ENCODE measurements at places on chromosomes 16 and 17.
A peak's percentile ranks its signal among the peaks of the same experiment; 100 is the strongest.

DNA sequence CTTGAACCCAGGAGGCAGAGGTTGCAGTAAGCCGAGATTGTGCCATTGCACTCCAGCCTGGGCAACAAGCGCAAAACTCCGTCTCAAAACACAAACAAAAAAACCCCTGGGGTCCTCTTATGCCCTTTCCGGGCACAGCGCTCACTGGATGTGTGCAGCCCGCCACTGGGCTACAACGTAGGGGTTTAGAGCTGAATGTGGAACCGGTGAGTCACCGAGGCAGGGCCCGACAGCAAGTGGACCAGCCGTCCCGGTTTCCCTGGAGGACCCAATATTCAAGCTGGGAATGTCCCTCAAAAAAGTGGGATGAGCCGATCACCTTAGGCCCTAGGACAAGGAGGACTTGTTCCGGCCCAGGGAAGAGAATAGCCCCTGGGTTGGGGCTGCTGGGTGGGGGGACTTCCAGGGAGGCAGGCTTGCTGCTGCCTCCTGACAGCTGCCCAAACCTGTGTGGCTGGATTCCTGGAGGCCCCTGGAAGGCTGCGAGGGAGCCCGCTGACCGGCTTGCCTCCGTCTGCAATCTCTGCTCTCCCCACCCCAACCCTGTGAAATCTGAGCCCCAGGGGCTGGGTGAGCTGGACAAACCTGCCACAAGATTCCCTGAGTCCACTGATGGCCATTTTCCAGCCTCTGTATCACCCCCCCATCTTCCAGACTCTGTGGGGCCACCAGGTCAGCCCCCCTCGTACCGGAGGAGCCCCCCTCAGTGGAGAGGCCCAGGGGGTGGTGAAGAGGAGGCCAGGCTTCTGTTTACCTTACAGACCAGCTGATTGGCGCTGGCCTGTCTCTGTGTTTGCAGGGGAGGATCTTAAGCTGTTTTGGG lies 2.9 kb upstream of the CLDN9 start:
- DNase-seq: no peak

- DNase-seq: no peak
Observed at GRCh38 chr16:12094537-12095265, 118.2 kb downstream of the SNX29 start.

GRCh38 chr16:17277981-17278381 lies 192.8 kb downstream of the XYLT1 start:
- DNase-seq: no peak

DNA sequence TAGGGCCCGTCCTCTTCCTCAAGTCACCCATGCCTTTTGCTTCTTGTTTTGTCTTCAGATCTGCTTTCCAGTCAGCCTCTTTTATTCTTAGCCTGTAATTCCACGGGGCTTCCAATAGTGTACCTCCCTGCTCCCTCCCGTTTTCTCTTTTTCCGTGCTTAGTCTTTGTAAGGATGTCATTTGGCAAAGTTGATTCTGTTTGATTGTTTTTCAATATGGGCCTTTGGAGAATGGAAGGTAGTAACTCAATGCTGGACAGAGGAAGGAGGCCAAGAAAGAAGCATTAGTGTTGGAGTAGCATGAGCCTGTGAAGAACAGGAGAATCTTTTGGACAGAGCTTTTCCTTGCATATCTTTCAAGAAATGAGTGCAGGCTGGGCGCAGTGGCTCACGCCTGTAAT lies 6.5 kb downstream of the WWP2 start:
- DNase-seq: no peak

DNA sequence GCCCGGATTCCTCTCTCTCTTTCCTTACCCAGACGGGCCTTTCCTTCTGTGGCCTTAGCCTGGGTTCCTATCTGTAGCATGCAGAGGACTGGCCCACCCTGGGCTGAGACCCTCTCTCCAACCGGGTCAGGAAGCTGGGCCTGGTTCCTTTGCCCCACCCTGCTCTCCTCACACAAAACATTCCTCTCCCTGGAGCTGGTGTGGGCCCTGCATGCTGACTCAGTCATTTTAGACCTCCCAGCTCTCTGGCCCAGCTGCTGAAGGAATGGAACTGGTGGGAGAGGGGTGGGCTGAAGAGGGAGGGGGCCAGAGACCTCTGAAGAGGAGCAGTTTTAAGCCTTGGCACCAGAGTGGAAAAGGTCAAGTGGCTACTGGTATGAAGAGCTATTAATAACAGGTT lies 957 bp downstream of the MYL4 start:
- no peak for DNase-seq

DNA sequence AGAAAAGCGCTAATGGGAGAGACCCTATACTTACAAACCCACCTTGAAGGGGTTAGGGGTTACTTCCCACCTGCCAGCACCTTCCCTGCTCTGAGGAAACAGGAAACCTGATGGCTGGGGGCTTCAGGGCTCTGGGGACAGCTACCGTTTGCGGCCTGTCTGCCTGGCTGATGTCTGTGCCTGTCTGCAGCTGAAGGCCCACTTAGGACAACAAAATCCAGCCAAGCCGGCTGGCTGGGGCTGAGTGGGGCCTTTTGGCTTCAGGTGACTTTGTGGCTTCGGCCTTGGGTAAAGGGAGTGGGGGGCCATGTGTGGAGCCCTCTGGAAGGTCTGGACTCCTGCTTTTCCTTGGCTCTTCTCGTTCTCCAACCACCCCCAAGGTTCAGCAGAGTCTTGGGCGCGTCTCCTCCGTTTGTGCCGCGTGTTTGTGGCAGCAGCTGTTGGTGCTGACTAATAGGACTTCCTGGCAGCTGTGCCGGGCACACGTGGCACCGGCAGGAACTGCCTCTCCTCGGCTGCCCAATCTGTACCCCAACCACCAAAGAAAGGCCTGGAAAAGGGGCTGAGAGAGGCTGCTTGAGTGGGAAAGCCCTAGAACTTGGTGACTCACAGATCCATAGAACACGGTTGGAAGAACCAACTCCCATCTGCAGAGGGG lies 186.7 kb downstream of the MSI2 start:
- DNase-seq: peak; percentile 10

DNA sequence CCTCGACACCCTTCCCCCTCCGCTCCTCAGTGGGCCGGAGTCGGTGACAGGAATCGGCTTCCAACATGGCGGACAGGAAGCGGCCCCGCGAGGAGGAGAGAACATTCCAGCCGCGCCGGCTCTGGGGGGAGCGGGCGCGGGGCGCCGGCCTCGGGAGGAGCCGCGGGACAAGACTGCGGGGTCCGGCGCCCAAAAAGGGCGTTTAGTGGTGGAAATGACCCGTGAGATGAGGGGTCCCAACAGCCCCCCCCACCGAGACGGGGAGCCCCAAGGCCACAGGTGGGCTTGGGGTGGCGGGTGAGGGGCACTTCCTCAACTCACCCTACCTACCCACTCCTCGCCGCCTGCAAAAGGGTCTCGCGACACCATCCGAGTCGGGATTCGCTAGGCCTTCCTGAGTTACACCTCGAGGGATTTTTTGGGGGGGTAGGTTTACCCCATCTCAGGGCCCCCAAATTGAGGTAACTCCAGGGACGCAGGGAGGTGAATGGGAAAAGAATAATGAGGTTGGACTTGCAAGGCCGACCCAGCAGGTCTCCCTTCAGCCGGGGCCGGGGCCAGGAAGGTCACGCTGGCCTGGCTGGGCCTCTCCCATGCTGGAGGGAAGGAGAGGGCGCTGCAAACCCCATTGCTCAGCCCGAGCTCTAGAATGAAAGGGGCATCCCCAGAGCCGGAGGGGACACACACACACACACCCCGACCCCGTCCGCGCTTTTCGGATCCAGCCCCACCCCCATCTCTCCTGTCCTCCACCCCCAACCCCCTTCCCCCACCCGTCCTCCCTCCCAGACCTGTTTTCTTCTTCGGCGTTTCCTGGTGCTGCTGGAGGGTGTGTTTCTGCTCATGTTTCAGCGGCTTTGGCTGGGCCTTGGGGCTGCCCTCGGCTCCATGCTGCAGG lies 707 bp downstream of the NUFIP2 start:
- DNase-seq: peak; percentile 34

DNA sequence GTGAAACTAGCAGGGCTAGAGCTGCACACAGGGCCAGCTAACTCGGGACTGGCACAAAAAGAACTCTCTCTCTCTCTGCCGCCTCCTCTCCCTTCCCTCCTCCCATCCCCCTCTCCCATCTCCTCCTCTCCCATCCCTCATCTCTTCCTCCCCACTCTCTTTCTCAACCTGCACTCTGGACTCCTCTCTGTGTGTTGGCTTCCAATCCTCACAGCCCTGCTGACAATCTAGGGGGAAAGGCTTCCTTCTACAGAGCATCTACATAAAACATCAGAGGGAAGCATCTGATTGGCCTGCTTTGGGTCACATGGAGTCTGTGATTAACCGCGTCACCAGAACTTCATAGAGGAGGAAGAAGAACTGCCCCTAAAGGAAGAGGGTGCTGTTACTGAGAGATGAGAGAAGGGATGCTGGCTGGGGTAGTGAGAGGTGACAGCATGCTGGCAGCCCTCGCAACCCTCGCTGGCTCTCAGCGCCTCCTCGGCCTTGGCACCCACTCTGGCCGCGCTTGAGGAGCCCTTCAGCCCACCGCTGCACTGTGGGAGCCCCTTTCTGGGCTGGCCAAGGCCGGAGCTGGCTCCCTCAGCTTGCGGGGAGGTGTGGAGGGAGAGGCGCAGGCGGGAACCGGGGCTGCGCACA lies 12.8 kb upstream of the ZFP90 start:
- DNase-seq: no peak

DNA sequence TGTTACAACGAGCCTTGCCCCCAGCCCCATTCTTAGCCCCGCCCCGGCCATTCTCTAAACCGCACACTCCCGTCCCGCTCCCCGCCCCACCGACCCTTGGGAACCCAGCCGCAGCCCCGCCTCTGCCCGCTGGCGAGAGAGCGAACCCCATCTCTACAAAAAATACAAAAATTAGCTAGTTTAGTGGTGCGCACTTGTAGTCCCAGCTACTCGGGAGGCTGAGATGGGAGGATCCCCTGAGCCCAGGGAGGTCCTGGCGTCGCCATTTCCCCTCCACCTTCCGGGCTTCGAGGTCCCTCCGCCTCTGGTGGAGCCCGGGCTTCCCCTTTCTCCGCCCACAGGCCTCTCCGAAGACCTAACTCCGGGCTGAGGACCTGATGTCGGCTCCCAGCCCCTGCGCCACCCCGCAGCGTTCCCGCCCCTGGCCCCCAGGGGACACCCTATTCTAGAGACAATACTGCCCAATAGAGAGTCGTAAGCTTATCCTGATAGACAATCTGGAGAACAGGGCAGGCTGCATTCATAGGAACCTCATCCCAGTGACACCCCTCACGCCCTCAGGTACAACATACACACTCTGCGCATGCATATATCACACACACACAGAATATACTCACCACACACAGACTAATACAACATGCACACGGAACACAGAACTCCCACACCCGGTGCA lies 480 bp upstream of the PROCA1 start:
- no peak for DNase-seq

- no peak for DNase-seq
Observed at GRCh38 chr16:66924527-66925321, 611 bp downstream of the RRAD start.

DNA sequence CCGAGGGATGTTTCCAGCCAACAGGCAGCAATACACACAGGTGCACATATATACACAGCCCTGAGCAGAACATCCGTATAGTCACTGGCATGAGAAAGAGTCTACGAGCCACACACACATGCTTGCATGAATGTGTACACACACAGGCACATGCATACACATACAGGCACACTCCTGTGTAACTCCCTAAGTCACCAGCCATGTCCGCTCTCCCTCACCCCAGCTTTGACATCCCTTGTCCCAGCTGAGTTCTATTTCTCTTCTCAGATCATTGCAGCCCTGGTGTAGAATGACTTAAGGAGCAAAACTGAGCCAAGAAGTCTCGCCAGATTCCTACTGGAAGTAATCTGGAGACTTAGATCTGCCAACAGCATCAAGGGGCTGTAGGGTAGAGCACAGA lies 13.1 kb downstream of the CDRT4 start:
- DNase-seq: no peak

DNA sequence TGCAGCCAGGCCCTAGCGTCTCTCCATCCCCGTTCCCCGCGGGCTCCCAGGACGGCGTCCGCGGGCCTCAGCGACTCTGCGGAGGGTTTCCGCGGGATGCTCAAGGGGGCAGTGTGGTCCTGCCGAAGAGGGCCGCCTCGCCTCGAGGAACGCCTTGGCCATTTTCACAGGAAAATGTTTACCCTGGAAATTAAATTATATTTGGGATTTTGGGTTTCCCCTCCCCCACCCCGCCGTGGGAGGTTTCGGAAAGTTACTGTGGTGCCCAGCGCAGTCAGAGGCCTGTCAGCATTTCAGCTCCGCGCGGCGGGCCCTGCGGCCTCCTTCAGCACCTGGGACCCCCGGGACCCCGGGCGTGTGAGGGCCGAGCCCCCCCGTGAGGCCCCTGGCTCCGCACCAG lies 94.5 kb downstream of the PCTP start:
- DNase-seq: no peak
